NCI-H187 (cell line): ENCODE measurements at places on chromosomes 7 and 10.

GRCh38 chr7:117859246-117859812 is 13.9 kb downstream of the CTTNBP2 start:
- DNase-seq = no peak

- no peak for DNase-seq
Observed at GRCh38 chr10:102111276-102111675, 8.9 kb downstream of the LDB1 start.

- DNase-seq = no peak
Observed at GRCh38 chr10:73228247-73228646, 18.8 kb downstream of the DNAJC9 start.

- DNase-seq = no peak
Observed at GRCh38 chr7:23963461-23964165, 253.6 kb downstream of the STK31 start.

DNA sequence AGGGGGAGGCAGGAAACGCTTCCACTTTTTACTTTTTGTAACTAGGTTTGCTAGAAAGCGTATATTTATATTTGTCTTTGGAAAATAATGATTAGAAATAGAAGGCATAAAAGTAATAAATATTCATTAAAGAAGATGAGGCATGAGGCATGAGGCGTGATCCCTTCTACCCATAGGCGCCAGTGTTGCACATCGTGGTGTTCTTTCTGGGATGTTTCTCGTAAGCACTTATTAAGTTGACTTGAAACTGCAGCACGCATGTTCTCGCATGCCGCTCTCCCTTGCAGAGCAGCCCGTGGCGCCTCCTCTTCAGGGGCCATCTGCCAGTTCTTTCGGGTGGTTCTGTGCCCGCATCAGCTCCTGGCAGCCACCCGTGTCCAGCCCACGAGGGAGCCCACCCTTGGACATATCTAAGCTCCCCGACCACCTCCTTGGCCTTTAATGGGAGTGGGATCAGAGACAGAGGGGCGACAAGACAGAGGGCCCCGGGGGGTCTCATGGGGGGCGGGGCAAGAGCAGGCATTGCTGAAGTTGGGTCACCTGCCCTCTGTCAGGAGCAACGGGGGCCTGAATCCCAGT is 28.5 kb upstream of the CSGALNACT2 start:
- no peak for DNase-seq

- no peak for DNase-seq
Observed at GRCh38 chr10:130481076-130481930, 345.1 kb downstream of the GLRX3 start.

DNA sequence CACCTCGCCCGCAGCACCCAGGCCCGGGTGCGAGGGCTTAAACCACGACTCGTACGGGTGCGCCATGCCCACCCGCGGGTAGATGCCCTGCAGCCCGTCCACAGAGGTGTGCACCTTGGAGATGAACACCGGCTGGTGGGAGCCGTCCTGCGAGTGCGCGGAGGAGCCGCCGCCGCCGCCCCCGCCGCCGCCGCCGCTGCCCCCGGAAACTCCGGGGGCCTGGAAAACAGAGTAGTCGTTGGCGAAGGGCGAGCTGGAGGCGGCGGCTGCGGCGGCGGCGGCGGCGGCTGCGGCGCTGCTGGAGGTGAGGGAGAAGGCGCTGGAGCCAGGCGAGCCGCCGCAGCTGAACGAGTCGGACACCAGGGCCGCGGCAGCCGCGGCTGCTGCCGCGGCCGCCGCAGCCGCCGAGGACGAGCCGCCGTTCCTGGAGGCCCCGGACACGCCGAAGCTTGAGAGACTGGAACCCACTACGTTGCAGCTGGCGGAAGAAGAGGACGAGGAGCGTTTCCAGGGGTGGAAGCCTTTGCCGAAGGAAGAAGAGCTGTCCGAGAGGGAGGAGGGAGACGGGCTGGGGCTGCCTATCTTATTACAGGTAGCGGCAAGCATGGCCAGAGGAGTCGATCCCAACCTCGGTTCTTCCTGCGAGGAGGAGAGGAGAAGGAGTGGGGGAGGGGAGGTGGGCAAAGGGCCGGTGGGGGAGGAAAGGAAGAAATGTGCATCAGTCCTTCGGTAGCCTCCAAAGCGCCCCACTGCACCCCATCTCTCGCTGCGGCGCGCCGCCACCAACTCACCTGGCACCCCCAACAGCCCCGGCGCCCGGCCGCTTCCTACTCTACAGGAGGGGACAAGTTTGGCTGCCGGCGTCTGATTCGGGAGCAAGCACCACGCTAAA is 1.3 kb downstream of the SP8 start:
- no peak for DNase-seq

GRCh38 chr10:62082729-62083411 is 181.4 kb downstream of the ARID5B start:
- DNase-seq = no peak

GRCh38 chr7:19557726-19558465 is 150.9 kb downstream of the POLR1F start:
- DNase-seq = no peak

- DNase-seq = no peak
Observed at GRCh38 chr10:52954407-52954806, 181.8 kb upstream of the MBL2 start.

DNA sequence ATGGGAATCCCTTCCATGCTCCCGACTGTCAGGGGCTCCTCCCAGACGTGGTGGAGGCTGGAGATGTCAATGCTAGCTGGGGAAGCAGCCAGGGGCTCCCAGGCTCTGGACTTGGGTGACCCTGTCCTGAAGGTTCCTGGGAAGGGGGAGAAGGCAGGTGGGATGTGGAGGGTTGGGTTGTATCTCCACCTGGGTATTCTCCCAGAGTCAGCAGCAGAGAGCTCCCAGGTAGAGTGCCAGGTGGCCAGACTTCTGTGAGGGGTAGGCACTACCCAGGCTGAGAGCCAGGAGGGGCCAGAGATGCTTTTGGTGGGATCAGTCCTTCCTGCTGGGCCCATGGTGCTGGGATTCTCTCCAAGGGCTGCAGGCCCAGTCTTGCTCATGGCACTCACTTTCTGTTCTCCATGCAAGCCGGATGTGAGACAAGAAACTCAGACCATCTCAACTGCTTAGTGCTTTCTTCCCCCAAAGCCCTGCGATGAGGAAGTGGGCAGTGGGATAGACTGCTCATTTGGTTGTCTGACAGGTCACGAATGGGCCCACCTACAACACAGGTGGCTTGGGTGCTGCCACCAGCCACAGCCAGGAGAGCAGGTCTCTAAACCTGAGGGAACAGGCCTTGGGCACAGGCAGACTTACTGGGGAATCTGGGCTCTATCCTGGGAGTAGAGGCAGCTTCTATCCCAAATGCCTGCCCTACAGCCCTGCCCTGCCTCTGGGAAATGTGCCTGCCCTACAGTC is 52.5 kb upstream of the CAMK2B start:
- DNase-seq = no peak

- DNase-seq = no peak
Observed at GRCh38 chr10:88221010-88221973, 357.9 kb downstream of the PTEN start.

DNA sequence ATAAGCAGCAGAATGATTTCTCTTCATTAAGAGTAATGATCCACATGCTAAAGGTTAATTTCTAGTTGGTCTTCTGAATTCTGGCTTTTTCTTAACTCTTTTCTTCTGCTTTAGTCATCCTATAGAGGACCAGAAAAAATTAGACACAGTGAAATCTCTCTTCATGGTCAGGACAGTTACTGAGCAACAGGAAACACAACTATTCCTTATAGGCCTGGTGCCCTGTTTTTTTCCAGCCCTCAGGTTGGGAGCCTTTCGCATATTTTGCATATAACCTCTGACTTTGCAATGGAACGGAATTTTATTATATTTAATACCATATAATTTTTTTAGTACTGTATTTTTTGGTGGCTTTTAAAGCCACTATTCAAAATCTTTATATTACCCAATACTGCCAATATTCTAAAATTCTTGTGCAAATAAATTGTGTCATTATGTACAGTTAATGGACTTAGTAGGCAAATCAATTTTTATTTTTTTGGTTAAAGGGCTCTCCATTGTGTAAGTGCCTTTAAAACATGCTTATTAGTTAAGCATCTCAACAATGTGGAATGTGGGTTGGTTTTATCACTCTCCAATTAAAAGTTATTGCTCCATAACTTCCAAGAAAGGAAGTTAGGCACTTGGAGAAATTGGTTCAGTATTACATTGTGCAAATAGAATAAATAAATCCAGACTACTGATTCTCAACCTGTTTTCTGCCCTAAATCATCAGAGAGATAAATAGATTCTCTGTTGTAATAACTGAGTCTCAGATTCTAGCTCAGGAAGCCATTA is 22.5 kb downstream of the ARL4A start:
- DNase-seq = no peak

GRCh38 chr10:16891375-16892313 is 74.4 kb upstream of the RSU1 start:
- no peak for DNase-seq

DNA sequence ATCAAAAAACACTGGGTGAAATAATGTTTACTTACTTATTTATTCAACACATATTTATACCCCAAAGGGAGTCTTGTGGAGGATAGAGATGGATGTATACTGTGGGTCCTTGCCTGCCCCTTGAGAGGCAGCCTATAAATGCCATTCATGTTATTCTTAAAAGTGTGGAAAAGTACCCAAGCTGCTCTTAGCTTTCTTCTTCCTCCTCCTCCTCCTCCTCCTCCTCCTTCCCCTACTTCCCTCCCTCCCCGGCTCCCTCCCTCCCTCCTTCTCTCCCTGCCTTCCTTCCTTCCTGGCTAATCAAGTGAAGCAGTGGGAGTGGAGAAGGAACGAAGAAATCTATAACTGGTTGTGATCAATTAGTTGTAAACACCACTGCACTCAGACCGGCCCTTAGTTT is 21.2 kb upstream of the IGF2BP3 start:
- DNase-seq = no peak

DNA sequence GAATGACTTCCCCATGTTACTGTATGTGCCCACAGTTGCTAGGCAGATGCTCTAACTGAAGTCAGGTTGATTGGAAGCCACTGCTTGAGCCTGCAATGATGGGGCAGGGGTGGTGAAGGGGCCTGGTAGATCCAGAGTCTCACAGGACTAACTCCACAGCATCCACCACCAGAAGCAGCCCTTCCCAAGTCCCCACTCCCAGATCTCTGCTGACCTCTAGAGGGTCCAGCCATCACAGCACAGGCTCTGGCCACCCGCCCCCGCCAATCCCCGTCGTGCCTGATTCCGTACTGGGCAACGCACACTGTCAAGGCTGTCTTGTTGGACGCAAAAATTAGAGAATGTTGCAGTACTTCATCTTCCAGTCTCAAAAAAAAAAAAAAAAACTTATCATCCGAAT is 136.8 kb upstream of the PDE1C start:
- no peak for DNase-seq

DNA sequence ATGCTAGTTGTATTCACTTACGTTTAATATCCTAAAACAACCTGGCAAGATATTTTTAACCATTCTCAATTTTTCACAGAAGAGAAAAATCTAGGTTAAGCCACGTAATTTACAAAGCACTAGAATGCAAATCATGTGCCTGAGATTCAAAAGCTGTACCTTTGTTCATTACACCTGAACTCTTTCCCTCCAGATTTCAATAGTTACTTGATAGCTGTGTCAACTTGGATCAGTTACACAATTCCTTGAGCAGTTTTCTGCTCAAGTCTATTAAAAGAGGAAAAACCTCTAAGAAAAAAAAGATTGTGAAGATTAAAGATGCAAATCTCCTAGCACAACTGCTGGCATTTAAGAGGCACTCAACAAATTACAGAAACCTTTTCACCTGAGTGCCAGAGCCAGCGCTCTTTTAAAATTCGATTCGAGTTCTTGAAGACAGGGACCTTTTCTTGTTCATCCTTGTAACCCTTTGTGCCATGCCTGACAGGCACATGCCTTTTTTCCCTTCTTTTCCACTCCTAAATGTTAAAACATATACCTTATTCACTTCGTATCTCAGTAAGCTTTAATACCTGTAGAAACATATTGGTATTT is 886 bp downstream of the NSUN6 start:
- no peak for DNase-seq

DNA sequence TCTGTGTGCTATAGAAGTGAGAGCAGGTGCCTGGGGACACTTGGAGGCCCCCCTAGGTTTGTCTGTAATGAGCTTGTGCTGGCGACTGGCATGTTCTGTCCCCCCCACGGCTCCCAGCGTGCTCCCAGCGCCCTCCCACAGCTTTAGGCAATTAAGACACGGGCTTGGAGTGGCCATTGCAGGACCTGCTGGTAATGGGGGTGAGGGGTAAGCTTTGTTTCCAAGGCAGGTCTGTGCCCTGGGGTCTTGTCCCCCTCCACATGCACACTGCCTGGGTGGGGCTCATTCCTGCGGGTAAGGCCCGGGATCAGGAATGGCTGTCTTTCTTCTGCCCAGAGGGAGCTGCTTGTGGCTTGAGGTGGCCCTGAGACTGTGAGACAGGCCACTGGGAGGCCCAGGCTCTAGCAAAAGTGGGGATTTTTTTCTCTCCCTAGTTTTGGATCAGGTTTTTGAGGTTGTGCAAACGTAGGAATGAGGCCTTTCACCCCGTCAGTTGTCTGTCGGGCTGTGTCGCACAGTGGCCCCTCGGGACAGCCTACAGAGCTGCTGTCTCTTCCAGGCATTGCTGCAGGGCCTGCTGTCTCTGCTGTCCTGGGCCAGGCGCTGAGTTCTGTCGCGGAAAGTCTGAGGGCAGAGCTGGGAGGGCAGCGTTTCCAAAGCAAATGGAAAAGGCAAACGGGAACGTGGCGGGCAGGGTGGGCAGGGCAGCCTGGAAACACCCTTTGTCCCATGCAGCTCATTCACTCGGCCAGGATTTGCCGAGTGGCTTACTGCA is 107.4 kb downstream of the LHPP start:
- no peak for DNase-seq

DNA sequence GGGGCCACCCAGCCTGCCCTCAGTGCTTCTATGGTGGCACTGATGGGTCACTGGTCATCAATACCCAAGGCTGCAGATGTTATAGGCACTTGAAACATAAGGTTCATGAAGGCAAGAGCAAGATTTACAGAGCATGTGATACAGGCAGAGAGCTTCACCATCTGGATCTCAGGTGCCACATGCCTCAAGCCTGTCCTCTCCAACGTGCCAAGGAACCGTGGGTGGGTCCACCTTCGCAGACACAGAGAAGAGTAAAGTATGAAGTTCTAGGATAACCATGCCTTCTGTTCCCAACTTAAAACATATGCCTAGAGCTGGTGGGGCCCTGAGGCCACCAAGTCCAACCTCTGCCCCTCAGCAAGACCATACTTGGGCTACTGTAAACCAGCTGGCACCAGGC is 26.7 kb upstream of the CDH23 start:
- no peak for DNase-seq

DNA sequence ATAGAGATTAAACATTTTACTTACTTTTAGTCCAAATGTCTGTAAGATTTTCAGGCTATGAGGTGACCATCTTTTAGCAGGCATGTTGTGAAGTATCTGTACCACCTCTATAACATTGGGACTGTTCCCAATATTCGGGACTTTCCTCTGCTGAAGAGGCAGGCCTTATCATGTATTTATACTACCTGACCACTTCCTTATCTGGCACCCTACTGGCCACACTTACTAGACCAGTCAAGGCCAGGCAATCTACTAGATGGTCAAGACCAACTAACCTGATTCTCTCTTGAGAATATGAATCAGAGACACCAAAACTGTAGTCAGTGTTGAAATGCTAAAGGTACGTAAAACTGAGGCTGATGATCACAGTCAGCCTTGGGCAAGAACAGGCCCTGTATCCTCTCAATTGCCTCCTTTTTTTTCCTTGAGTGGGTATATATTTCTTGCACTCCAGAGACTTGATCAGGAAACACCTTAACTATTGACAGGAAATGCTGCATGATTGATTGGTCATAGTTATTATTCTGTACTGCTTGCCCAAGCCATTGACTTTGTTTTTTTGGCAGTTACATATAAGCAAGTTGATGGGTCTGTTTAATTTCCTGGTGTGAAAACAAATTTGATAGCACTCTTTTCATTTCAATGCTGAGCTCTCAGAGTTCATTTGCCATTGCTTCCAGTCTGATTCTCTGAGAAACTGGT is 5.2 kb upstream of the PRKAR2B start:
- DNase-seq = no peak

GRCh38 chr7:33854178-33854577 is 51.2 kb upstream of the BMPER start:
- DNase-seq = no peak
